ENCODE measurements at places on chromosomes 3 and 15.

DNA sequence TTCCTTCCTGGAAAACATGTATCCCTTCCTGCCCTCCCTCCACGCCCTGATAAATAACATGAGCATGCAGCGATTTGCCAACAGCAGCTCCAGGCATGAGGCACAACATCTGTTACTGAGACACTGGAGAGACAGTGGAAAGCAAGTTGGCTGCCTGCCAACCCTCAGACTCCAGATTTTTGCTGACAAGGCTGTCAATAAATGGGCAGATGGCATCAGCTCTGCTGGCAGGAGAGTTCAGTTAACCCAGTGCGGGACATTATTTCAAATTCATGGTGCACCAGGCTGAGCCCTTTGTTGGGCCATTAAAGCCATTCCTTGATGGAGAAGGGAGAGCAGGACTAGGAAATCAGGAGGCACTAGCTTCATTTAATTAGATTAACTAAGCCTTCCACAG lies 293.3 kb downstream of the MEX3B start:
- no peak for DNase-seq

DNA sequence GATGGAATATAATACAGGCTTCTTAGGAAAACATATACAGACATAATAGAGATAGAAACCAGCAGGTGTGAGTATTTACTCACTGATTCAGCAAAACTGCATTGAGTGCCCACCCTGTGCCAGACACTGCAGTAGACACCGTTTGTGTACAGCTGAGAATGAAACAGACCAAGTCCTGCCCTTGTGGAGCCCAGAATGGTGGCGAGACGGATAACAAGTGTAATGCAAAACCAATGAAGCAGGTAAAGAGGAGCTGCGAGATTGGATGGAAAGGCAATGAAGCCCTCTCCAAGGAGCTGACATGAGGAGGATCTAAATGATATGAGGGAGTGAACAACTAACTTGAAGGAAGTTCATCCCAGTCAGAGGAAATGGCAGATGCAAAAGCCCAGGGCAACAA lies 256.4 kb downstream of the MEX3B start:
- no peak for DNase-seq

GRCh38 chr15:56640549-56640948 lies 92.8 kb downstream of the ZNF280D start:
- no peak for DNase-seq

DNA sequence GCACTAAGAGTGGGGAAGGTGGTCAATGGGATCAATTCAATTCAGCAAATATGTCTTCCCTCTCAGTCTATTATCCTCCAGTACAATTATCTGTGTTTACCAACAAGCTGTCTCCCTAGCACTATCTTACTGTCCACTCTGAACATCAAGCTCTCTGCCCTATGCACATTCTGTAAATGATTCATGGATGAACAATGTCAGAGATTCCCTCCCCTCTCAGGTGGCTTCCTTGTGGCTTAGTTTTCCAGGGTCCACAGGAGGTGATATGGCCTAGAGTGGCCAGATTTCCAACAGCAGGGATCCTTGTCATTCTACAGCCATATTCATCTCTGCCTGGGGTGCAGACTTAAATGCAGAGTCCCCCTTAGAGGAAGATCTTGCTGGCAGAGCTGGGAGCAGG lies 225.1 kb downstream of the UACA start:
- no peak for DNase-seq

GRCh38 chr3:115836944-115837343 lies 213.6 kb downstream of the GAP43 start:
- no peak for DNase-seq

GRCh38 chr3:150081084-150081483 lies 110.4 kb upstream of the PFN2 start:
- DNase-seq = no peak

DNA sequence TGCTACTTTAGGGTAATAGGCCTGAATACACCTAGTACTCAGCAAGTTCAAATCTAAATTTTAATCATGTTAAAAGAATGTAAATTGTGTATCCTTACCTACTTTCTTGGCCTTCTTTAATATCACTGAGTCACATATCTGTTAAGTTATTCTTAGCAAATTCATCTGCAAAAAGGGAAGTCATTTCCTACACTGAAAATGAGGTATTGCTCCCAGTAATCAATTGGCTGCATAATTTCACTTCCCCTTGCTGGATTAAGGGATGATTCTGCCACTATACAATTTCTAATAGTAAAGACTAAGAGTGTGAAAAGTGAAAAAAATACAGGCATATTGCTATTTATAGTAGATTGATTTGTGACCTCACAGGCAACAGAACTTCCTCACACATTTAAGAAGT lies 47.8 kb downstream of the CCDC54 start:
- no peak for DNase-seq

DNA sequence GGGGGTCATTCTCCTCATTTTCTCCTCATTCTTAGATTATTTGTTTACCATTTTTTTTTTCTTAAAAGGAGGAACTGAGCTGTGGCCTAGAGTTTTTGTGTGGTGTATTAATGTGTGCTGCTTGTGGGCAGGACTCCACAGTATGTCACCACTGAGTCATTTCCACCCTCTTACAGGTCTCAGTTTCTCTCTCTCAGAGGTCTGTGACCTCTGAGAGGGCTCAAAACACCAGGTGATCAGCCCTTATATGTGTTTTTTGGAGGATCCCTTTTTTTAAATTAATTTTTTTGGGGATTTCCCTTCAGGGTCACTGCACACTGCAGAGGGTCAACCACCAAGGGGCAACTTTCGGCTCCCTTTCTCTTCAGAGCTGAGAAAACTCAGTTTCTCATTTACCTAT lies 166.4 kb downstream of the SUCNR1 start:
- no peak for DNase-seq

DNA sequence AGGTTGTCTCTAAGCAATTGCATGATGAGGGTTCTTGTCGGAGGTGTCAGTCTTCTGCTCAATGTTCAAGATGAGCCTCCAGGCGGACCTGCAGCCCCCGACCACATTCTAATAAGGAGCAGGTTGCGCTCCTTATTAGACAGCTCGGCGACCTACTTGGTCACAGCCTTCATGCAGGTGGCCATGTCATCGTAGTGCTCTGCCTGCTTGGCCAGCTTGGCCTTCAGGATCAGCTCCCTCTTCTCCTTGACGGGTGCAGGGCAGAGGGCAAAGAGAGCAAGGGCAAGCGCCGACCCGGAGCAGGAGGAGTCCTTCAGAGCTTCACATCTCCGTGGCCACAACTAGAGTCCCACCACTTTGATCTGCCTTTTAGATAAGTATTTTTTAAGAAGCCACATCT lies 113.5 kb downstream of the RASA2 start:
- DNase-seq = no peak

DNA sequence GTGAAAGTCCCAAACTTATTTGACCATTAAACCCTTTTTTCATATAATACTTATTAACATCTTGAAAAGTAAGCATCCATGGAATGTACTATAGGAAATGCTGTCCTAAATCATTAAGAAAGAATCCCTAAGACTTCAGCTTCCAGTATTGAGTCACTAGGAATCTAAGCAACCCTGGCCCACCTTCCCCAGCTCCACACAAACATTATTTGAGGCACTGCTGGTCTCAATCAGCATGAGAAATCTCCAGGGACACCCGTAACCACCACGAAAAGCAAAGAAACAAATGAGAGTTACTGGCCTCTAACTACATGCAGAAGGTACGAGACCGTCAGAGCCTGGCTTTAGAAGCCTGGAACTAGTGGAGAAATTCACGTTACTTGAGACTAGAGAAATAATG lies 68.2 kb downstream of the POLQ start:
- no peak for DNase-seq

- no peak for DNase-seq
Measured at GRCh38 chr3:196454935-196455334, 22.7 kb upstream of the UBXN7 start.

DNA sequence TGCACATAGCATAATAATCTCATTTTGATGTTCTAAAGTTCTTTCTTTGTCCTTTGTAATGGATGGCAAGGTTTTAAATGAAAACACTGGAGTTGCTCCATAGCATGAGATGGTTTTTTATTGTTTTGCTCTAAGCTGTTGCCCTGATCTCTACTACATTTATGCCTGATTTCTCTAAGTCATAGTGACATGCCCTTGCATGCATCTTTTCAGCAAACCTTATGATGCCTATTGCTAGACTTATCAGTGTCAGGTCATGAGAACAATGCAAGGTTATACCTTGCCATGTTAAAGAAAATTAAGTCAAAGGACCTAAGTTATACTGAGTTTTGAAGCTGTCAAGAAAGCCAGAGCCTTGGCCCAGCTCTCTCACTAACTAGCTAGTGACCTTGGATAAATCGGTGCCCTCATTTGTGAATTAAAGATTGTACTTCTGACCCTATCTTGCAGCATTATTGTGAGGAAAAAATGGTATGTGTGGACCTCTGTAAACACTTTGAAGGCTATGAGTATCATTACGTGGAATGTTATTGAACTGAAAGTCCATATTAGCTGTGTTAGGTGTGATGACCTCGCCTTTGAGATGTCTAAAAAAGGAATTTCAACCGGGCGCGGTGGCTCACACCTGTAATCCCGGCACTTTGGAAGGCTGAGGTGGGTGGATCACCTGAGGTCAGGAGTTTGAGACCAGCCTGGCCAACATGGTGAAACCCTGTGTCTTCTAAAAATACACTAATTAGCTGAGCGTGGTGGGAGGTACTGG lies 256.4 kb upstream of the UBE2E1 start:
- DNase-seq = no peak

DNA sequence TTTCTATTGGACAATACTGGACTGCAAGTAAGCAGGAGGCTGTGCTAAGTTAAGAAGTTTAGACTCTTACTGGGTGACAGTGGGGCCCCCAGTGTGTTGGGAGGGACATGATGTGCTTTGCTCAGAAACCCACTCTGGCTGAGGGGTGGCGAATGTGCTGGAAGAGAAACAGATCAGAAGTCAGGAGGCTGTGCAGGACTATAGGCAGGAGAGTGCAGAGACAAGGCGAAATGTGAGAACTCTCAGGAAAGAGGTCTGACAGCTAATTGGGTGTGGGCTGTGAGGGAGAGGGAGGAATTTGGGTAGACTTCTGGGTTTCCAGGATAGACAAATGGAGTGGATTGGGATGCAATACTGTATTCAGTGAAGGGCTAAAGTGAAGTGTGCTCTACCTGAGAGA lies 12.0 kb downstream of the SLC24A1 start:
- no peak for DNase-seq

DNA sequence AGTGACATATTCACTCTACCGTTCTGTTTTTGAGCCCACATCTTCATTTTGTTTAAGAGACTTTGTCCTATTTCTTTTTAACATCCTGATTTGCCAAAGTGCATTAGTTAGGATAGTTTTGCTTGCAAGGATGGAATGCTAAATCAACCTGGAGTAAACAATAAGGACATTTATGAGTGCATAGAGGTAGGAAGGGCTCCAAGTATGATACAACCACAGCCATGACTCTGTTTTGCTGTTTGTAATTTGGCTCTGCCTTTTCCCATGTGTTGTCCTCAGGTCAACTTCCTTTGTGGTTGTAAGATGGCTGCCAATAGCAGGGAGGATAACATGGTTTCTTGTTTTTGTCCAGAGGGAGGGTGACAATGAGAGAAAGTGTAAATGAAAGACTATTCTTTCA lies 66.4 kb upstream of the GOLIM4 start:
- DNase-seq = no peak

GRCh38 chr3:58009026-58009748 lies 965 bp downstream of the FLNB start:
- no peak for DNase-seq

DNA sequence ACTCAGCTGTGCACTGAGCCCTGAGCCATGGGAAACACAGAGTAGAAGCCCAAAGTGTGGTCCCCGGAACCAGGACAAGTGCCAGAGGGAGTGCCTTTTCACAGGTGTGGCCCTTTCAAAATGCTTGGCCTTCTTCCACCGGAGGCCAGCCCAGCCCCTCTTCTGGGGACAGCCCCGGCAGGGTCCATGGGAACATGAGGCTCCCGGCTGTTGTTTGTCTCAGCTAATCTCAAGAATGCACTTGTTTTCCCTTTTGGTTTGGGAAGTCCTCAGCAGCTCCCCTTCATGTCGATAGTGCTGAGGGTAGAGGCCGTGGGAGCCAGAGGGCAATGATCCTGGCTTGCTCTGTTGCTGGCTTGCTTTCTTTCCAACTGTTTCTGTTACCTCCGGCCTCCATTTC lies 91.1 kb upstream of the MRPS22 start:
- no peak for DNase-seq

GRCh38 chr15:44092221-44092620 lies 102.8 kb downstream of the FRMD5 start:
- no peak for DNase-seq

GRCh38 chr15:41437448-41437847 lies 20.6 kb downstream of the RTF1 start:
- DNase-seq = no peak

DNA sequence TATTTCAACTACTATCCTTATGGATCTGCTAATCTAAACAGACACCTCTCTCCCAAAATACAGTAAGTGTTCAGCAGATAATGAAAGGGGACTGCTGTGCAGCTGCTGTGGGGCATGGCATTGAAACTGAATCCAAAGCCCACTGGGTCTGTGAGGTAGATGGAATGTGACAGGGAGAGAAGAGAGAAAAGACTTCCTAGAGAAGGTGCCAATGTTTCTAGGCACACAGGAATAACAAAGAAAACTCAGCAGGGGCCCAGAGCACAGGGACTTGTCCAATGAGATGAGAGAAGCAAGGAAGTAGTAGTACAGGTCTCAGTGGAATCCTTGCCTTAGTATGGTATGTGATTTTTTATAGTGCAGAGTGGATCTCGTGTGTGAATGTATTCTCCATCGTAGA lies 457.8 kb downstream of the IL5RA start:
- DNase-seq = no peak

GRCh38 chr3:73292220-73292619 lies 230.8 kb downstream of the EBLN2 start:
- DNase-seq = no peak

- DNase-seq = no peak
Measured at GRCh38 chr3:178306432-178307115, 229.7 kb upstream of the KCNMB2 start.

DNA sequence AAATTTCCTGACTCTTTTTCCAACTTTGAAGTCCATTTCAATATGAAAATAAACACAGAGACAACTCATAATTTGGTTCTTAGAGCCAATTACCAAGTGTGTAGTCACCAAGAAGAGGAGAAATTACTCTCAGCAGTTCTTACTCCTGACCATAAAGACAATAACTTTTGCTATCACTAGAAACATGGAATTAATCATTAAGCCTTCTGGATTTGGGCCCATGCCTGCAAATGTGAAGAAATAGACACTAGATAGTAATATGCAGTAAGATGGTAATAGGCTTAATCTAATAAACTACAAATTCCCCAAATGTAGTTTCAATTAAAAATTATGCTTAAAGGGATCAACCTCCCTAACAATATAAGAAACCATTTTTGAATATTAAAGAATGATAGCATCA lies 185.1 kb upstream of the AGTR1 start:
- DNase-seq = no peak

- no peak for DNase-seq
Measured at GRCh38 chr3:71117572-71118247, 465.8 kb downstream of the FOXP1 start.

DNA sequence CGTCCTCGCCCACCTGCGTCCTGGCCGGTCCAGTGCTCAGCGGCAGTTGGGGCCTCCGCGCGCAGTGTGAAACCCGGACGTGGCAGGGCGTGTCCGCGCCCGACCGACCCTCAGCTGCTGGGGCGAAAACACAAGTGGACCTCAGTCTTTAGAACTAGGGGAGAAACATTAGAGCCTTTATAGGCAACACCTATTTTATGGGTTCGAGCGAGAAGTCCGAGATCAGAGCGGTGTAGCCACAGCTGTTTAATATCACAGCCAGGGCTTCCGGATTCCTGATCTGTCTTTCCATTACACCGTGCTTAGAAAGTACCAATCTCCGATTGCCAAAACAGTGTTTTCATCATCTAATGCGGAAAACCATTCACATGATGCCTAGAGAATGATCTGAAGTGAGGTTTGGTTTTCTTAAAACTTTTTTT lies 506 bp downstream of the RAD51 start:
- no peak for DNase-seq

All from D721Med (cell line).